ENCODE measurements at places on chromosomes 4 and X.

DNA sequence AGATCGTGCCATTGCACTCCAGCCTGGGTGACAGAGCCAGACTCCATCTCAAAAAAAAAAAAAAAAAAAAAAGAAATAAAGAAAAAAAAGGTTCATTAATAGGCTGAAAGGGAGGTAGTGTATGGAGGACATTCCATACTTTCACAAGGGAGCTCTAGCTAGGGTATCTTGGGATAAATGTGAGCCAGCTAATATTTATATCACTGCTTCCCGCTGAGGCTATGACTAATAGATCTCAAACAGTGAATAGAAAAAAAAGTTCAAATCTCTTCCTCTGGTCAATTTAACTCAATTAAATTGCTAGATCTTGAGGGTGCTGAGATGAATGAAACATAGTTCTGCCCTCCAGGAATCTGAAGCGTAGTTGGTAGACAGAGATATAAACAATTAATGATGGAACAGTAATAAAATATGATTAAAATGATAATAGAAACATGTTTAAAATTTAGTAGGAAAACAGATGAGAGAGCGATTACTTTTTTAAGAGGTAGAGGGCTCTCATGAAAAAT is 55.7 kb upstream of the SHISA3 start:
- DNase-seq, result no peak

- DNase-seq, result no peak
These were observed 37.8 kb downstream of the FAT4 start for GRCh38 chr4:125352521-125352920.

GRCh38 chrX:63258144-63258543 is 93.0 kb downstream of the SPIN4 start:
- no peak for DNase-seq

DNA sequence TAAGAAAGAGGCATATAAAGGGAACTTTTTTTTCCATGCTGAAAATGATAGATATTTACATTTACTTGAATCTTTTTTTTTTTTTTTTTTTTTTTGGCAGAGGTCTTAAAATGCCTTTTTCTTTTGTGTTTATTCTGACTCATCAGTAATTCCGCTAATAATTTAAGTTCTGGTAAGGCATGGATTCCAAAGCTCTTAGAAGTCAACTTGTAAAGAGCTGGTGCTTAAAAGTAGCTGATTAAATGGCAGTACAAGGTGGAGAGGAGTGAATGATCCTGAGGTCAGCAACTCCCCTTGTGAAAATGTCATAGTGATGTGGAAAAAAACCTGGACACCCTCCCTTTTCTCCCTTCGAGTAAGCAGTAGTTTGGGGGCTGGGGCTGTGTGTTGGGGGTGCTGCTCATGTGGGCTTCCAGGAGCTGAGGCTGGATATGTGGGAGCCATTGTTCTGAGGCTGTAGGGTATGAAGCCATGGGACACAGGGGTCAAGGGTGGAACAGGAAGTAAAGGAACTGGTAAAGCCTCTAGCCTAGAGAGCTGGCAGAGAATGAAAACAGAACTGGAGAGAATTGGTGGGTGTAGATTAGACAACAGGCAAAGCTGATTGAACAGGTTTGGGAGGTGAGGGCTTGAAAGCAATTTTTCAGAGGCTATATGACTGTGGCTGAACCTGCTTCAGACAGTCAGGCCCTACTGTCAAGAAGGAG is 41.0 kb upstream of the PITX2 start:
- peak; percentile 80 for DNase-seq

GRCh38 chrX:118644378-118644777 is 83.0 kb upstream of the IL13RA1 start:
- DNase-seq, result peak; percentile 45

DNA sequence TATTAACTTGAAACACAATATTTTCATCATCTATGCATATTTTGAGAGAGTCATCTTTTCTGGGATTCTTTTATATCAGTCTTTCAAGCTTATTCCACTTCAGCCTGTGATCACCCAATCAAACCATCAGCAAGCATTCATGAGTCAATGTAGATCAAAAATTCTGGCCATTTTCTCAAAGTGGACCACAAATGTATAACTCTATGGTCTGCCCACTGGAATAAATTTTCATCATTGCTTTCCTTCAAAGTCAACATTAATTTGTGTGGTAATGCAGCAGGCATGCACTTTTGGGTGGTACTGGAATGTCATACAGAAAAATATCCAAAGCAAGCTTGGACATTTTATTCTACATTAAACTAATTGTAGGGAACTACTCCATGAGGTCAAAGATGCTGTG is 1013.0 kb downstream of the STIM2 start:
- no peak for DNase-seq

DNA sequence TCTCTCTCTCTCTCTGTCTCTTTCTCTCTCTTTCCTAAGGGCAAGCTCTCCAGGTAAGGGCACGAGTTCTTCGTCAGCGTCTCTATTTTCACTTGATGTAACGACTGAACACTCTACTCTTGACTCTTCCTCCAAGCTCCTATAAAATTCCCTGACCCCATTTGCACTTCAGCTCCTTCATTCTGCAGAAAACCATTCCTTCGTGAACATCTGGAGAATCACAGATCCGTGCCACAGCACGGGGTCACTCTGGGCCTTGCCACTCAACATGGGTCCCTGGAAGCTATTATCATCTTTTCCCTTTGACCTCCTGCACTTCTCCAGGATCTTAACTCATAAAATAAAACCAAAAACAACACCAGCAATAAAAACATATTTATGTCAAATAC is 112.0 kb upstream of the LNX1 start:
- no peak for DNase-seq

GRCh38 chr4:55447831-55448230 is 52.1 kb downstream of the TMEM165 start:
- DNase-seq, result peak; percentile 17

DNA sequence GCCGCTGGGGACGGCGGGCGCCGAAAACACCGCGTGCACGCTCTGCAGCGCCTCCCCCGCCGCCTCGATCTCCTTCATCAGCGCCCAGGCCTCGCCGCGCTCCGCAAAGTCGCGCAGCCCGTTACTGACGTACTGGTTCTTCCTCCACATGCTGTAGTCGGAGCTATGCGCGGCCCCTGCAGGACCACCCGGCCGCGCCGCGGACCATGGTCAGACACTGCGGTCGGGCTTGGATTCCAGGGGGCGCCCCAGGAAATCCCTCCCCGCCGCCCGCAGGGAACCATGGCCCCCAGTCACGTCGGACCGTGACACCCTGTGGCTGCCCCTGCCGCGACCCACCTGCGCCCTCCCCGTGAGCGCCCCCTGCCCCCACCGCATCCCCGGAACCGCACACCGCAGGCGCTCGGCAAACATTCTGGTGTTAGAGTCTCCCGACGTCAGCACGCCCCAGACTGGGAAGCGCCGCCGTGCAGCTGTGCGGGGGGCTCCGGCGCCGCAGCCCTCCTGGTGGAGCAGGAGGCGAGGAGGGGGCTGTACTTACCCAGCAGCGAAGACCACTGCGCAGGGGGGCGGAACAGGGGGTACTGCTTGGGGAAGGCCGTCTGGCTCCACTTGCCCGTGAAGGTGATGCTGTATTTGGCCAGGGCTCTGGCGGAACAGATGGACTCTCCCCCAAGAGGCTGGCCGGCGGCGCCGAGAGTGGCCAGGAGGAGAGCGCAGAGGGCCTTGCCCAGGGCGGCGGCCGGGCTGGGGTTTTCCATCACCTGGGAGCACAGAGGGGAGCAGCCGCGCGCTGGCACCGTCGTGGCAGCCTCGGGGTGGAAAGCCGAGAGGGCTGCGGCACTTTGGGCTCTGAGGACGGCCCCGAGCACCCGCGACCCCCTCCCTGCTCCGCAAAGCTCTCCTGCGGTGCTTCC is 814 bp downstream of the SPON2 start:
- no peak for DNase-seq

- peak; percentile 92 for DNase-seq
These were observed 3.0 kb downstream of the GIMD1 start for GRCh38 chr4:106365613-106366012.

GRCh38 chr4:151564321-151564720 is 155.3 kb downstream of the FHIP1A start:
- no peak for DNase-seq

All from HFFc6 (cell line).